ENCODE measurements at places on chromosomes 7 and 10.

- DNase-seq: no peak
Observed at GRCh38 chr7:70069977-70070376, 471.7 kb downstream of the AUTS2 start.

DNA sequence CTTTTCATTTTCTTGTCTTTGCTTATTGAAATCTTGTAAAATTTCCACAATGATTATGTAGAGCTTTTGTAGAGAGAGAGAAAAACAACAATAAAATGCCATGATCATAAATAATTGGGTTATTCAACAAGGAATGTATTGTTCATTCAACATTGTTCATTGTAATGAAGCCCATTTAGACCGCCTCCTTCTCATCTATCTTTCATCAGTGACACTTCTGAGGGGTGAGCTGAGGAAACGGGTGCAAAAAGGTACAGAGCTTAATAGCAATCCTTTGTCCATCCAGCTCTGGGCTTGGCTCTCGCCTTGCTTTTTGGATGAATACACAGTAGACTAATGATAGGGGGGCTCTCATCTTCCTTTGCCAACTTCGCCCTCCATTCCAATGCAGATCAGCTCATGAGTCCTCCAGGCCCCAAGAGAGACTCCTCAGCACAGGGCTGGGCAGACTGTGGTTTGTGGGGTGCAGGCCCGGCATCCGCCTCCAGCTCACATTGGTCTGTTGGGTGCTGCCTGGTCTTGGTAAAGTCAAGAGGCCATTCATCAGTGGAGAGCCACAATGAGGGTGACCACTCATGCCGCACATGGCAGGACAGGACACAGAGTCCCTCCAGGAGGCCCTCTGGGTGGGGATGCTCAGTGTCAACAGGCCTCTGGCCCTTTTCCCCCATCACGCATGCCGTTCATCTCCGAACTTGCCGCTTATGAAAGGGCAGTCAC is 17.9 kb upstream of the PPA1 start:
- no peak for DNase-seq

GRCh38 chr7:100352984-100353684 is 4.8 kb upstream of the PILRB start:
- no peak for DNase-seq

GRCh38 chr7:22125436-22125835 is 179.7 kb upstream of the CDCA7L start:
- no peak for DNase-seq

Measured in MV-4-11 (cell line).